ENCODE measurements at places on chromosomes 12 and 14.

GRCh38 chr14:96821501-96821900 is 24.3 kb downstream of the VRK1 start:
- no peak for DNase-seq

- DNase-seq: no peak
These were observed 57.4 kb downstream of the FUT8 start for GRCh38 chr14:65469903-65470302.

DNA sequence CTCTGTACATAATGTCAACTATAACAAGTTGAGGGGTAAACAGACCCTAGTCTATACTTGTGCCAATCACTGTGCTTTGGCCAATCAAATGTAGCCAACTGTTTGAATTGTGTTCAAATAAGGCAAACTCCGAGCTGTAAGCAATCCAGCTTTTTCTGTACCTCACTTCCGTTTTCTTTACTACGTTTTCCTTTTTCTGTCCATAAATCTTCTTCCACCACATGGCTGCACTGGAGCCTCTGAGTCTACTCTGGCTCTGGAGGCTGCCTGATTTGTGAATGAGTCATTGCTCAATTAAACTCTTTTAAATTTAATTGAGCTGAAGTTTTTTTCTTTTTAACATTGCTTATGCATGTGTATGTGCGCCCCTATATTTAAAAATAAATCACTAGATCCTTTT is 29.7 kb downstream of the CLEC1A start:
- DNase-seq: no peak

DNA sequence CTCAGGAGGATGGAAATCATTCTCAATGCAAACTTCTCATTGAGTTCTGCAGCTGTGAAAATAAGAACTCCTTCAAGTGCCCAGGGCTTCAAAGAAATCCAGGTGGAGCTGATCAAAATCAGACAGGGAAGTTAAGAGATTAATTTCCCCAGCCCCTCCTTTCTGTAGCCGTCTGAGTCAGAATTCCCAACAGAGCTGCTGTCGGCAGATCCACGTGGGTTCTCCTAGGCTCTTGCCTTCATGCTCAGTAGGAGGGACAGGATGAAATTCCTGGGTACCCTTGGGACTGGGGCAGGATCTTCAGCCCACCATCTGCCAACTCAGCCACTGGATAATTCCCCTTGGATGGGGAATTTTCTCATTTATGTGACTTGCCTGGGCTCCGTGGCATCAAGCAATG is 13.3 kb downstream of the TGFB3 start:
- DNase-seq: no peak

GRCh38 chr12:92393504-92393903 is 247.9 kb upstream of the BTG1 start:
- no peak for DNase-seq

GRCh38 chr14:52352061-52352491 is 38.0 kb downstream of the PTGER2 start:
- no peak for DNase-seq

- DNase-seq: no peak
These were observed 16.6 kb upstream of the TBX3 start for GRCh38 chr12:114700392-114701103.

DNA sequence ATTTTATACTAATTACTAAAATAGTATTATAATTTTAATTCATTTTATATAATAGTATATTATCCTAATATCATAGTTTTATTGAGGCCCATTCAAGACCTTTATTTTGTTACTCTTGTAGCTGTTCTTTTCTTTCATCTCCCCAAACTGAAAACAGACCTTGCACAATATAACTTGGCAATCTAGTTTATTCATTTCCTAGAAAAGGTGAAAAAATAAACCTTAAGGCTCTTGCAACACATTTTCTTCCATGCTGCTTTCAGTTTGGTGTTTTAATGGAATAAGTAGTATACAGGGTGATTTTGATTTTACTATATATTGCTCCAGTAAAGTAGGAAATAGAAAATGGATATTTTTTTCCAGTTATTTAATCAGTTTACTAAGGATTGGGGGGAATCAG is 174.0 kb downstream of the SLC2A13 start:
- no peak for DNase-seq

DNA sequence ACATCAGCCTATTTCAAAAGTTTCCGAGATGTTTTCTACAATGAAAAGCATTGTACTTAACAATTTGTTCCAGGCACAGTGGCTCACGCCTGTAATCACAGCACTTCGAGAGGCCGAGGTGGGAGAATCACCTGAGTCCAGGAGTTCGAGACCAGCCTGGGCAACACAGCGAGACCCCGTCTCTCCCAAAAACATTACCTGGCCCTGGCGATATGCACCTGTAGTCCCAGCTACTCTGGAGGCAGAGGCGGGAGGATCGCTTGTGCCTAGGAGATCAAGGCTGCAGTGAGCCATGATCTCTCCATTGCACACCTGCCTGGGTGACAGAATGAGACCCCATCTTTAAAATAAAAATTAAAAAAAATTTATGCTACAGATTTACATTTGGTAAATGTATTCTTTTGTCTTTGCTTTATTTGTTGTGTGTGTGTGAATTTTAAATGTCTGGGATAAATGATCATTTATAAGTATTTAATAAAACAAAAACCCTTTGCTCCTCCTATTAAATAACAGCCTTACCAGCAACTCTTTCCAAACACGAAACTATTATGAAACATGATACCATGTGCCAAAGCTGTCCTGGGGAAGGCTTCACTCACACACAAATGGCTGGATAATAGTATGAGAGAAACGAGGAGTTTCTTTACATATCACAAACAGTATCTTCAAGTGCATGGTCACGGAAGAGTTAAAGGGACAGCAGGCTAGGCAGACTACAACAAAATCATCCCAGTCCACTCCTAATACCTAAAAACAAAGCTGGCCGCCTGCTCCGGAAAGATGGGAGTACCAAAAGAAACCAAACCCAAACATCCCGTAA is 1.1 kb downstream of the ATXN3 start:
- peak; percentile 48 for DNase-seq

DNA sequence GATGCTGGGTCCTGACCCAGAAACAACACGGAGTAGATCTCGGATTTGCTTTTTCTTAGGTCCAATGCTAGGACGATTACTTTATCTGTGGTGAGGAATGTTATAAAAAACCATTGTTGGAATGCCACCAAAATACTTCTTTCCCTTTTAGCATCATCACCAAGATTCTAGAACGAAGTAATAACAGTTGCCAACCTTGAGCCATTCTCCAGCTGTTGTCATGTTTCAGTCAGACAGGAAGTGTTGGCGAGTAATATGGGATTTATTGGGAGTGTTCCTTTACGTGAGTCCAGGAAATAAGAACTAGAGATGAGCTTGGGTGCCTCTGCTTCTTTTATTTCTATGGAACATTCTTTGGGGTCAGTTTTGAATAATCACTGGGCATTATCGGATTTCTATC is 892.9 kb downstream of the DIO2 start:
- no peak for DNase-seq

GRCh38 chr12:11705010-11705409 is 55.5 kb downstream of the ETV6 start:
- no peak for DNase-seq

All from NCI-H1105 treated with DMSO at 0.1 percent for 48 hours (cell line).